Activated B cell treated with CpG ODN at 0.5 μM for 24 hours (primary cell): ENCODE measurements at places on chromosomes 4 and X.
A peak's percentile ranks its signal among the peaks of the same experiment; 100 is the strongest.

GRCh38 chr4:137656661-137657060, 124.4 kb upstream of the PCDH18 start:
- DNase-seq: no peak

DNA sequence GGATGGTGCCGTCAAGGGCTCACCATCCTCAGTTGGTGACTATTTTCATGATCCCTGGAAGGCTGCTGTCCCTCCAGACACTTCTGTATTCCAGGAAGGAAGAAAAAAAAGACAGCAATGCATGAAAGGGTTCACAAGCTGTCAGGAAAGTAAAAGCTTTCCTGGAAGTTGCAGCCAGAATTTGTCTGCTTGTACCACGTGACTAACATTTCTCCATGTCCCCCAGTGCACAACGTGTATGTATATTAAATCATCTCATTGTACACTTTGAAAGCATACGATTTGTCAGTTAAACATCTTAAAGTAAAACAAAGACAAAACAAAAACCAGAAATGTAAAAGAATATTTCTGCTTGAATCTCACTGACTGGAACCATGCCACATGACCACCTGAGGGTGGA, 127.4 kb upstream of the CLNK start:
- DNase-seq: no peak

DNA sequence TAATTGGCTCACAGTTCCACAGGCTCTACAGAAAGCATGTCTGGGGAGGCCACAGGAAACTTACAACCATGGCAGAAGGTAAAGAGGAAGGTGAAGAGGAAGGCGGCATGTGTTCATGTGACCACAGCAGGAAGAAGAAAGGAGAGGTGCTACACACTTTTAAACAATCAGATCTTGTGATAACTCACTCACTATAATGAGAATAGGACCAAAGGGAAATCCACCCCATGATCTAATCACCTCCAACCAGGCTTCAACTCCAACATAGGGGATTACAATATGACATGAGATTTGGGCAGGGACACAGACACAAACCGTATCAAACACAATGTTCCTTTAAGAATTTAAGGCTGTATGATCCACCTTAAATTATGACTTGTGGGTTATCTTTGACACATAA, 10.5 kb upstream of the PGM2 start:
- no peak for DNase-seq

- DNase-seq: no peak
Observed at GRCh38 chr4:6969826-6970800, 60.5 kb downstream of the TBC1D14 start.

DNA sequence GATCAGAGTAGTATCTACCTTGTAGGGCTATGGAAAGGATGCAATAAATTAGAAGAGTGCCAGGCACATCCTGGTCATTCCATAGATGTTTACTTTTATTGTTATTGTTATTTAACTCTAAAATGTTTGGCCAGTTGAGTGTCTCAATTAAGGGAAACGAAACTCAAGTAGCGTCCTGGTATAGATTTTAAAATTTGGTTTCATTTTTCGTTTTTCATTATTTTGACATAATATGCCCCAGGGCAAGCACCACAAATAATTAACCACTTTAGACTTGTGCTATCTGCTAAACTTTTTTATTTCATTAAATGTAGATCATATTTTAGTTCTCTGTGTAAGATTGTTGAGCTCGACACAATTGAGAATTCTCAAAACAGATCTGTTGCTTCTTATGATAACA, 179.7 kb upstream of the PRPS2 start:
- DNase-seq: no peak

- no peak for DNase-seq
Observed at GRCh38 chr4:56788081-56788480, 33.4 kb downstream of the SPINK2 start.

DNA sequence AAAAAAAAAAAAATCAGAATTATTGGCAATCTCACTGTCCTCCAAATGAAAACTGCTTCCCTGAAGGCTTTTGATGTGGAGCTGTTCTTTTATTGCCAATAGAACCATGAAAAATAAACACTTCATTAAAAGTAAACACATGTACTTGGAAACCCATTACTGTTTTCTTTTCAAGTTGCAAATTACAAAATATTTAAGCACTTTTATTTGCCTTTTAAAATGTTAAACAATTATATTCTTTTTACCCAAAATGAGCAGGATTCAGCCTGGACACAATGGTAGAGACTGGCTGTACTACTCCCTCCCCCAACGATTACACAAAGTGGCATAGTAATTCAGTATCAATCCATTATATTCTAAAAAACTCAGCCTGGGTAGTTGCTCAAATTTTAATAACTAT, 60.9 kb downstream of the SH2D1A start:
- no peak for DNase-seq

GRCh38 chr4:6747294-6748051, 31.5 kb downstream of the BLOC1S4 start:
- no peak for DNase-seq

GRCh38 chr4:36551697-36552214, 270.3 kb downstream of the DTHD1 start:
- DNase-seq: no peak

GRCh38 chrX:48086082-48086481, 14.6 kb upstream of the ZNF630 start:
- no peak for DNase-seq

DNA sequence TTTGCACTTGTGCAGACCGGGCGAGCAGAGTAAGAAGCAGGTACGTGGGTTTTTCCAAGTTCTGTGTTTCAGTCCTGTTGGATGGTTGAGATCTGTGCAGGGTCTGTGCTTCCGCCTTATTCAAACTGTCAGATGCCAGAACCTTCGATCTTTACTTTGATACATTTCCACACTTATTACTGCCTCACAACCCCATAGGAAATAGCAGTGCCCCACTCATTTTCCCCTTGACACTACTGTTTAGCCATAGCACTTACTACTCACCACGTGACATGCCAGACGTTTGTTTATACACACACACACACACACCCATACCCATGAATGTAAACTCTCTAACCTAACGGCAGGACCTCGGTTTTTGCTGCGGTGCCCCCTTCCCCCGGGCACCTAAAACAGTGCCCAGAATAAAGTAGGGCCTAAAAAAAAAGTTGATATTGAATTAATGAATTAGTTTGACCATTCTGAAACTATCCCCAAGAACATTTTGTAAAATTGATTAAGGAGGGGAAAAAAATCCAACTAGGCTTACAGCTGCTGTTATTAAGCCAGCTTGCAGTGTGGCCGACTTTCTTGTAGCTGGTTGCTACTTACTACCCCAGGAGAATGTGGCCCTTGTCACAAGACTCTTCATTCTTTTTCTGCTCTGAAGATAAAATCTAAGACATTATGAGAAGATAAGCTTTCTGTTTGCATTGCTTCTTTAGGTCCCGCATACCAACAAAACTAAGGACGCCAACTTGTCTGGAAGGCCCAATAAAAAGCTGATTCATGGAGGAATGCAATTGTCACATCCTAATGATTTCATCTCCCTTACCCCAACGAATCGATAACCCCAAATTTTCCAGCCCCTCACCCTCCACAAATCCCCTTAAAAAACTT, 704 bp upstream of the SEPSECS start:
- DNase-seq: no peak

DNA sequence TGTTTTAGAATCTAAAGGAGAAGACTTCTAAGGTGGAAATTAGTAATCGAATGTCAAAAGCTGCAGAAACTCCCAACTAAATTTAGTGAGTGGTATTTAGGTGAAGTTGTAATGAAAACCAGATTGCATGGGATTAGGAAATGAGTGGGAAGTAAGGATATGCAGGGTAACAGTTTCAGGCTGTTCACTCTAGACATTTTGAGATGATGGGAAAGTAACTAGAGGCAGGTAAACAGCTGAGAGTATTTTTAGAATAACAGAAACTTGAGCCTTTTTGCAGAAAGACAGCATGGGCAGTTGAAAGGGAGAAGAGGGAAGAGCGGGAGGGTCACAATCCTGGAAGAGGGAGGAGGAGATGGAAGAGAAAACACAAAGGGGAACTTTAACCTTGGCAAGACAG, 12.7 kb downstream of the SPRY1 start:
- DNase-seq: no peak

DNA sequence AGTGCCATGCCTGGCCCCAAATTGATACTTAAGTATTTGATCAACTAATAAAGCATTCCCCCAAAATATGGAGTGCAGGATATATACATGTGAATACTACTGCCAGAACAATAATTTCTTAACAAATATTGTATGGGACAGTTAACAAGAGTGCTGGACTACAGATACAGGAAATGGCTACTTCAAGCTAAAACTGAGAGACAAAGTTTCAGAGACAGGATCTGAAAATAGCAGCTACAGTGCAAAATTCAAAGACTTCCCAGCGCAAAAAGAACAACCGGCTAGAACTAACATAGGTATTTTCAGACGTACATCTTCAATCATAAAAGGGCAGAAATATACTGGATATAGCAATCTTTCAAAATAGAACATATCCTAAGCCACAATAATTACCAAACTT, 6.3 kb downstream of the ATRX start:
- DNase-seq: no peak

- no peak for DNase-seq
Observed at GRCh38 chr4:173834151-173834550, 304.1 kb upstream of the HAND2 start.

DNA sequence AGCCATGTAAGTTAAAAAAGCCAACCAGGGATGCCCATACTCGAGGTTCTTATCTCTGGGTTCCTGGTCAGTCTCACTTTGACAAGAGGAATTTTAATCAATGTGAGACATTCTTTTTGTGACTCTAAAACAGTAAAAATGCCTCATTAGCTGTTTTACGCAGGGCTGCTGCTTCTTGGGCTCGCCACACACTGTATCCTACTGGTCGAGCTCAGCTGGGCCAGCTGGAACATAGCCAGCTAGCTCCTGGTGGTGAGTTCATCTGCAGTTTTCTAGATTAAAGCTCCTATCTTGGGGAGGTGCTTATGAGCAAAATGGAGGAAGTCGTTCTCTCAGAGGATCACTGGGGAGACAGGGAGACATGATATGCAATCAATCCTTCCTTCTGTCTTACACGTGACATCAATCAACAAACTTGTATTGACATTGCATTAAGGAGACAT, 55.9 kb upstream of the LEF1 start:
- no peak for DNase-seq

- no peak for DNase-seq
Observed at GRCh38 chrX:145881175-145881995, 63.8 kb downstream of the SLITRK2 start.

DNA sequence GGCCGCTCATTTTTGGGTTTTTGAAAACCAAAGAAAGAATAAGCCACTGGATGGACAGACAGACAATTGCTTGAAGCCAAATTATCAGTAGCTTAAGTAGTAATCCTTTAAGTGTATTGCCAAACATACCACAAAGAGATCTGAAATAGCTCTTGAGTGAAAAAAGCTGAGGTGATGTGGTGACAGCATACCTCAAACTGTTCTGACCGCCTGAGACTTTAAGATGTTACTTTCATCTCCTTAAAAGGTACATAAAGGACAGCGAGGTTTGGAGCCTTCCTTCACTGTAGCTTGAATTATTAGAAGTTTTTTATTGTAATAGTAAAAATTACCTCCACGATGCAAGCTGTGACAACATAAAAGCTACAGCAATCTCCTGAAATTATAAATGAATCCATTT, 271.5 kb upstream of the FAM241A start:
- DNase-seq: no peak

- DNase-seq: no peak
Observed at GRCh38 chr4:183483997-183484396, 20.9 kb upstream of the ING2 start.

- DNase-seq: peak; percentile 50
Observed at GRCh38 chrX:153669174-153669890, 4.3 kb downstream of the PNCK start.

- no peak for DNase-seq
Observed at GRCh38 chr4:98583265-98583664, 75.1 kb downstream of the TSPAN5 start.

- no peak for DNase-seq
Observed at GRCh38 chr4:184693056-184693455, 40.8 kb downstream of the CENPU start.

DNA sequence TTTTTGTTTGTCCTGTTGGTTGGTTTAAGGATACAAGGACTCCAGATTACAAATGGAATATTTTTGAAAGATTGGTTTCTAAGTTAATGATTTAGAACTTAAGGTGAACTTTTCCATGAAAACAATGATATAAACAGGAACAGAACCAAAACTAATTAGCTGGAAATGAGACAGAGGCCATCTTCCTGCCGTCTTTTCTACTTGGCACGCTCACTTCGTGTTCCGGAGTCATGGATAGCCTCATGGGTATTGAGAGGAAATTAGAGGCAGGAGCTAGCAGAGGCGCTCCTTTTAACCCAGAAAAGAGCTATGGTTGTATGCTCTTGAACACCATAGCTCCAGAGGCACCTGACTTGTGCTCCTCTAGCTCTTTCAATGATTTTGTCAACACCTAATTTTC, 2.4 kb downstream of the FAM241A start:
- DNase-seq: no peak
